Ureter (tissue), 1 donor: ENCODE measurements at places on chromosomes 2 and 18.

DNA sequence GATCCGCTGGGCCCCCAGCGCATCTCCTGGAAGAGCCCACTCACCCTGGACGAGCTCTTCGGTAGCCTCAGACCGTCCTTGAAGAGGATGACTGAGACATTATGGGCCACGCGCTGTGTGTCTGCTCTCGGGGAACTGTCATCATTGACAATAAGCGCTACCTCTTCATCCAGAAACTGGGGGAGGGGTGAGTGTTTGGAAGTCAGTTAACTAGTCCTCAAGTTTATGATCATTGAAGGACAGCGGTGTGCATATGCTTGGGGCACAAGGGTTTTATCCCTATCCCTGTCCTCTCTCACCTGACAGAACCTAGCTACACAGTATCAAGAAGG lies 586 bp downstream of the STK16 start:
- no peak for DNase-seq

DNA sequence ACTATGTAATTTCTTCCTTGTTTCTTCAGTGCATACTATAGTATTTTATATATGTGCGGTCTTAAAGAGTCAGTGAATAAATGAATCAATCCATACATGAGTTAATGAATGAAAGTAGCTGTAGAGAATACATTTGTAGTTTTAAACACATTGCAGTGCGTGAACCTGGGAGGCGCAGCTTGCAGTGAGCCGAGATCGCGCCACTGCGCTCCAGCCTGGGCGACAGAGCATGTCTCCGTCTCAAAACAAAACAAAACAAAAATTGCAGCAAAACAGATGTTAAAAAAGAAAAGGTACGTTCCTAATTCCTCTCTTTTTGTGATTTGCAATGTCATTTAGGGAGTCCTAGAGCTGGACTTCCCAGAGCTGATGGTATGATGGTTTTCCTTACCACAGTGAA lies 1144.8 kb upstream of the FANCL start:
- DNase-seq = no peak

DNA sequence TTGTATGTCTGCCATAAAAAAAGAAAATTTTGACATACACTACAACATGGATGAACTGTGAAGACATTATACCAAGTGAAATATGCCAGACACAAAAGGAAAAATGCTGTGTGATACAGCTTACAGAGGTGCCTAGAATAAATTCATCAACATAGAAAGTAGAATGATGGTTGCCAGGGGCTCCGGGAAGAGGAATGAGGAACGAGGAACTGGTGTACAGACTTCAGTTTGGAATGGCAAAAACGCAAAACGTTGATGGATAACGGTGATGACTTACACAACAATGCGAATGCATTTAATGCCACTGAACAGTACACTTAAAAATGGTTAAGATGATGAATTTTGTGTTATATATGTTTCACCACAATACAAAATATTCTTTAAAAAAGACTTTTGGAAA lies 61.0 kb downstream of the TTC21B start:
- no peak for DNase-seq

DNA sequence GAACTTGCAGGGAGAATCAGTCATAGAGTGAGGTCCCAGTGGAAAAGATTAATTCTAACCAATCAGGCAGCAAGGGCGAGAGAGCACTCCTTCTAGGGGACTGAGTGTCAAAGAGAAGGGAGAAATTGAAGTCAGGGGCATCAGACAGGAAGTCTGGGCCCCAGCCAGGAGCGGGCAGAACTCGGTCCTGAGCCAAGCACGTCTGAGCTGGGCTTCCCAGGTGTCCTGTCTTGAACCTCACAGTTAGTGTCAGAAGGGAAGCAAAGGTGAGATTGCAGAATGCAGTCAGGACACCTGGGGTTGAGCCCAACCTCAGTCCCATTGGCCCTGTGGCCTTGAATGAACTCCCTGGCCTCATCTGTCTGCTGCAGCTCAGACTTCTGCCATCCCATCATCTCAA lies 220.9 kb downstream of the SMAD2 start:
- DNase-seq = no peak

DNA sequence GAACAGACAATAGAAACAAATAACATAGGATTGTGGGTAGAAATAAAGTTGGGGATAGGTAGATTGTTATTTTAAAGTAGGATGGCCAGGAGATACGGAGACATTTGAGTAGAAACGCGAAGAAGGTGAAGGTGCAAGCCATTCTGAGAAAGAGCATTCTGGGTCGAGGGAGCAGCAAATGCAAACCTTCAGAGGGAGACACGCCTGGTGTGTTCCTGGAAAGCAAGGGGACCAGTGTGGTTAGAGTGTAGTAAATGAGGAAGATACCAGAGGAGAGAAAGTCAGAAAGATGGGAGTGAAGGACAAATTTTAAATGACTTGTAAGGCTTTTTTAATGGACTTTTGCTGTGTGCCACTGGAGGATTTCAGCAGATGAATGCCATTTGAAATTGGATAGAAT lies 1.7 kb downstream of the CYP20A1 start:
- no peak for DNase-seq

DNA sequence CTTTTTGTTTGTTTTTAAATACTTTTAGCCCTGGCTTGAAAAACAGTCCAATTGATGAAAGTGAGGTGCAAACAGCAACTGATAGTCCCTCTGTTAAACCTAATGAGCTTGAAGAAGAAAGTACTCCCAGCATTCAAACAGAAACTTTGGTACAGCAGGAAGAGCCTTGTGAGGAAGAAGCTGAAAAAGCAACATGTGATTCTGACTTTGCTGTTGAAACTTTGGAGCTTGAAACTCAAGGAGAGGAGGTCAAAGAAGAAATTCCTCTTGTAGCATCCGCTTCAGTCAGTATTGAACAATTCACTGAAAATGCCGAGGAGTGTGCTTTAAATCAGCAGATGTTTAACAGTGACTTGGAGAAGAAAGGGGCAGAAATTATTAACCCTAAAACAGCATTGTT lies 30.6 kb upstream of the DYSF start:
- no peak for DNase-seq

DNA sequence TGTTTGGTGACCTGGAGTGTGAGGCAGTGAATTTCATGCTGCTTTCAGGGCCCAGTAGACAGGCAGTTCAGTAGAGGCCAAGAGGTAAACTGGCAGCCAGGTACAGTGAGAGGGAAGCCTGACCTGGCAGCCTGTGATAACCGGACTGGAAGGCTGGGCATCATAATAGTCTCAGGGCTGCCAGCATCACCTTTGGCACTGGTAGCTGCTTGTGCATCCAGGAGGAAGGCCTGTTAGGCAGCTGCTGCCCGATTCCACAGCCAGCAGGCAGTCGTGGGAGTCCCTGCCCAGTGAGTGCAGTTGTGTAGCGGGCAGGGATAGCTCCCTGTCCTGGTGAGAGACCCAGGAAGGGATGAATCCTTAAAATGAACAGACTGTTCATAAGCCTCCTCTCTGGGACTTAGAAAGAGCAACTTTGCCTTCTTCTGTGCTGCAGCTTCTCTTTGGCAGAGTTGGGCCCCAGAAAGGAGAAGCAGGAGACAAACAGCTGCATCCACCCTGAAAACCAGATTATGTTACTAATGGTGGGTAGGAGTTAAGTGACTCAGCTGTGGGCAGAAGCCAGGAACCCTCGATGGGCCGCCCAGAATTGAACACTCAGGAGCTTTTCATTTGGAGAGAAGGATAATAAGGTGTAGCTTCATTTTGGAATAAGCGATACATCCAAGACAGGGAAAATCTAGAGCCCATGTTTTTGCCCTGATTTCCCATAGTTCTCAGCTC lies 8.1 kb upstream of the GPBAR1 start:
- DNase-seq = no peak

GRCh38 chr2:191631754-191632153 lies 46.2 kb upstream of the NABP1 start:
- peak; percentile 60 for DNase-seq

GRCh38 chr2:99470957-99471356 lies 18.9 kb downstream of the REV1 start:
- DNase-seq = no peak

- DNase-seq = peak; percentile 76
Measured at GRCh38 chr2:239329284-239329971, 71.4 kb downstream of the HDAC4 start.

DNA sequence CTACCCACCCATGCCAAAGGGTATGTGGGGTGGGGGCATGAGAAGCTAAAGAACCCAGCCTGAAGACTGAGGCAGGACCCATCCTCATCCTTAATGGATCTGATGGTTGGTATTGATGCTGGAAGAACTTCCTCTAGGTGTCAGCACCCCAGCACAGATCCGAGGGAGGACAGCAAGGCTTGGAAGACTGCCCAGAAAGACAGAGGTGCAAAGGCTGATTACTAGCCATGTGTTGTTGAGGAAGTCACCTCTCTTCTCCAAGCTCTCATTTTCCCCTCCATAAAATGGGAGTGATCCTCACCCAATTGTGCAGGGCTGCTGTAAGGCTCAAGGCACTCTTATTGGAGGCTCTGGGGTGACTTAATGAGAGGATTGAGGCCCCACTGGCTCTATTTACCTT lies 256.5 kb downstream of the CELF4 start:
- DNase-seq = no peak

DNA sequence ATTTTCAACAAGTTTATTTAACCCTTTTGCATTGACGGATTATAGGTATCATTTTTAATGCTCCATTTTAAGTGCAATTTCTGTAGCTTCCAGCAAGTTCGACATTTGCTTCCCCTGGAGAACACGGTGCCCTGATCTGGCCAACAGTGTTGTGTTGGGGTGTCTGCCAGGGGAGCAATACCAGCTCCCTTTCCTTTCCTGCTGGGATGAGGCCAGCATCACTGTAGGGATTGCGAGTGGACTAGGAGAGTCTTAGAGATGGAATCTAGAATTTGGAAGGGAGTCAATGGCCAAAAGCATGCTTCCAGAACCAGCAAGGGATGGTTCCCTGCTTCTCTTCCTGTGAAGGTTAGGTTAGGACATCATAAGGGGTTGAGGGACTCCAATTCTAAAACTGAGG lies 135.2 kb downstream of the RTN4 start:
- DNase-seq = no peak

DNA sequence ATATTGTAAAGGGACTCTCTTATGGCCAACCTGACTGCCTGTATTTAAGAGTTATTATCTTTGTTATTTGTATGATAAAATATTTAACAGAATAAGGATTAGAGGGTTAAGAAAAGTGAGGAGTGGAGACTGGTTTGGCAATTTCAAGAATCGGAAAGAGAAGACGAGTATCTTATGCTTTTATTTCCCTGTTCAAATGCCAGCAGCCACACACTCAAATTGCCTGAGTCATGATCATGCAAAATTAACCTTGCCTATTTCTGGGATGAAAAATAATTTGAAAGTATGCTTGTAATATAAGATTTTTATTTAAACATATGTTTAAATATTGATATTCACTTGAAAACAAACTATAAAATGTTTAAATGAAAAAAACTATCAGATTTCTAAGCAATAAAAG lies 188.6 kb downstream of the CD226 start:
- DNase-seq = no peak

GRCh38 chr18:41751161-41751560 lies 203.9 kb upstream of the PIK3C3 start:
- DNase-seq = no peak

GRCh38 chr2:23850564-23851256 lies 76.2 kb downstream of the ATAD2B start:
- no peak for DNase-seq

DNA sequence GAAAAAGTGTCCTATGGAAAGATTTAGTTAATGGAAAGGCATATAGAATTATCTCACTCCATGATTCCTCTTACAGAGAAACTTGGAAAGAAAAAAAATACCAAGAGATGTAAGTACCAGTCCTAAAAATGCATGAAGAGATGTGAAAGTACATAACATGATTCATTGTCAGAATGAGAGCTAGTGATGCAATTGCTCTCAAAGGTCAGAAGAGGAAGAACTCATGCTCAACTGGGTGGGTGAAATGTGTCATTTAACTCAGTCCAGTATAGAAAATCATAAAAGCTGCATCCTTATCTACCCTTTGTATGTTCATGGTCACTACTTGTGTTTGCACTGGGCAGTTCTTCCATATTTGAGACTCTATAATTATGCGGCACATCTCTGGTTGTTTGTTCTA lies 300.0 kb upstream of the PIK3C3 start:
- no peak for DNase-seq

DNA sequence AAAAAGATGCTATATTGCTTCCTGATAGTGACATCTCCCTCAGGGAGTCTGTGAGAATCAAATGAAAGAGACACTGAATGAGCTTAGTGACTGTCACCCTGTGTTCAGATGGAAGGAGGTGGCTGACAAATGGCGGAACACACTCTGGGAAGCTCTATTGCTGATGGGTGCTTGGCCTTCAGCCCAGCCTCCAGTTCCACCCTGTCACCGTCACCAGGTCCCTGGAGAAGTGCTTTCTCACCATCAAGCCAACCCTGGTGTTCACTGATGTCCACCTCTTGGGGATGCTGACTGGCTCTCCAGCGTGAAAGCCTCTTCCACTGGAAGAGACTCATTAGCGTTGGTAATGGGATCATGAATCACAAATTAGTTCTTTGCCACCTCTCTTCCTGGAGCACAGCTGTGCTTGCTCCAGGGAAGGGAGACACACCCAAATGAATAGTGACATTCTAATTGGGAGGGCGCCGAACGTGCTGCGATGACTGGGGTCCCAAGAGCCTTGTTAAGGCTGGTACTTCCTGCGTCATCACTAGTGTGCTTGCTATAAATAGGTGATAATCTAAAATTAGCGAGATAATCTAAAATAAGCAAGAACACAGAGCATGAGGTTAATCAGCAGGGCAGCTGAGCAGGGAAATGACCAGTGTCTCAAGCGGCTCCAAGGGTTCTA lies 154.0 kb downstream of the CLIP4 start:
- no peak for DNase-seq

- no peak for DNase-seq
Measured at GRCh38 chr2:152541712-152542111, 175.5 kb downstream of the PRPF40A start.

GRCh38 chr2:241855245-241855887 lies 3.3 kb downstream of the PDCD1 start:
- DNase-seq = no peak

- no peak for DNase-seq
Measured at GRCh38 chr2:69241093-69241492, 145.9 kb downstream of the GFPT1 start.

- DNase-seq = no peak
Measured at GRCh38 chr2:30341500-30342267, 105.4 kb upstream of the LCLAT1 start.

- DNase-seq = no peak
Measured at GRCh38 chr2:171889808-171890207, 4.2 kb downstream of the SLC25A12 start.

GRCh38 chr2:29323301-29323700 lies 208.1 kb downstream of the CLIP4 start:
- no peak for DNase-seq

DNA sequence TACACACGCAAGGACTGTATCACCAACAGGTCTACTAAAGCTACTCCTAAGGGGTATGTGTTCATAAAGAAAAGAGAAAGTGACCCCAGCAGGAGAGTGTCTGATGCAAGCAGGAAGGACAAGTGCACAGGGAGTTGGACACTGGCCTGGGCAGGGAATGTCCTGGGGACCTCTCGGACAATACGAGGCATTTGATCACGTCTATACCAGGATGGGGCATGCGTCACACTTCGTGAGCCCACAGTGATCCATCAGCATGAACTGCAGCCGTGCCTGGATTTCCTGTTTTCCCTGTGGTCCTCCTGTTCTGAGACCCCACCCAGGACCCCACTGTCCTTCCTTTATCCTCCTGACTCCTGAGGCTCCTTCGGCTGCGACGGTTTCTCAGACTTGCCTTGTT lies 113.9 kb downstream of the HDAC4 start:
- DNase-seq = no peak

GRCh38 chr2:166518634-166519390 lies 24.8 kb upstream of the SCN7A start:
- no peak for DNase-seq
